ENCODE measurements at places on chromosomes 1 and 21.

DNA sequence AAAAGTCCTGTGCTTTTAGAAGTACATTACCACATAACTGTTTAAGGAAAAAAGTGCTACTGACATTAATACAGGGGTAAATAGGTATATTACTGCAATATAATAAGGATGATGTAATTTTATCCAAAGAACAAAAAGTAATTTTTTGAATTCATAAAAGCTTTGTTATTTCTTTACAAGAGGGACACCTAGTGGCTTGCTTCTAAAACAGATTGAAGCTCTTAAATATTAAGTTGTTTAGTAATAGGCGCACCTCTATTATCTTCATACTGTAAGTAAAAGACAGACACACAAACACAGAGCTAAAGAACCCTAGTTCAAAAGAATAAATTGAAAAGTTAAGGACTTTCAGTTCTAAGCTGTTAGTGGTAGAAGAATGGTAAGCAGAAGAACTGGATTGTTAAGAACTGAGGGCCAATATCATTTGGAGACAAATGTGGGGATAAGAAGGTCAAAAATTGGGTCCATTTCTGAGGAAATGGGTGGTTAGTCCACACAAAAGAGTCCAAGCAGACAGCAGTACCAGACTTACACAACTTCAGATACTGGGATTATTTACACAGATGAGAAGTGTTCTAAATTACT, 15.4 kb downstream of the ZNHIT6 start:
- no peak for DNase-seq

DNA sequence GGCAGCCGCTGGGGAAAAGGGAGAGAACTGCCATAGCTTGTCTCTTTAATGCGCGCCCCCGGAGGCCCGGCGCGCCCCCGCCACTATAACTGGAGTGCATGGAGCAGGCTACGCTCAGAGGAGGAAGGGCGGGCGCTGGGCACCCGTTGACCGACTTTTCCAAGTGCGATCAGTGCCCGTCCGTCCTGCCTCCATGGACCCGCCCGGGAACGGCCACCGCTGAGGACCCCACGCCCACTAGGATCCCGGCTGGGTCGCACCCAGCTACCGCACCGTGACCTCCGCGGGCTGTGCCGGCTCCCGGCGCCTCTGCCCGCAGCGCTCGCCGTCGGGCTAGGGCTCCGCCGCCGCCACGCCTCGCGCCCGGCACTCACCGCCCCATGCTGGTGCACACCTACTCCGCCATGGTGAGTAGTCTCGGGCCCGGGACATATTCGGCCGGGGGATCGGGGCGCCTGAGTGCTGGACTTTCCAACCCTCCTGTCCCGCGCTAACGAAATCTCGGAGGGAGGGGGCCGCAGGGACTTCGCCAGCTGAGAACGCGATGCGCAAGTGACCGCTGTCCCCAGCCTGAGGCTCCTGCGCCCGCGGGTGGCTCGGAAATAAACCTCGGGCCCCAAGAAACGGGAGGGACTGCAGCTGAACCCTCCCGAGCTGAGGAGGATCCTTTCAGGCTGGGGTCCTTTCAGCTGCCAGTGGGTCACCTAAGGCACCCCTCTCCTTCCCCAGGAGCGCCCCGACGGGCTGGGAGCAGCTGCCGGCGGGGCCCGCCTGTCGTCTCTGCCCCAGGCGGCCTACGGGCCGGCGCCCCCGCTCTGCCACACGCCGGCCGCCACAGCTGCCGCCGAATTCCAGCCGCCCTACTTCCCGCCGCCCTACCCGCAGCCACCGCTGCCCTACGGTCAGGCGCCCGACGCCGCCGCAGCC, at the start of gene TFAP2E:
TFAP2E (plus strand) TSS at position 117 of the 927 bp plus-strand sequence; CDS start at position 381, 264 bp downstream.
- peak; percentile 48 for DNase-seq

DNA sequence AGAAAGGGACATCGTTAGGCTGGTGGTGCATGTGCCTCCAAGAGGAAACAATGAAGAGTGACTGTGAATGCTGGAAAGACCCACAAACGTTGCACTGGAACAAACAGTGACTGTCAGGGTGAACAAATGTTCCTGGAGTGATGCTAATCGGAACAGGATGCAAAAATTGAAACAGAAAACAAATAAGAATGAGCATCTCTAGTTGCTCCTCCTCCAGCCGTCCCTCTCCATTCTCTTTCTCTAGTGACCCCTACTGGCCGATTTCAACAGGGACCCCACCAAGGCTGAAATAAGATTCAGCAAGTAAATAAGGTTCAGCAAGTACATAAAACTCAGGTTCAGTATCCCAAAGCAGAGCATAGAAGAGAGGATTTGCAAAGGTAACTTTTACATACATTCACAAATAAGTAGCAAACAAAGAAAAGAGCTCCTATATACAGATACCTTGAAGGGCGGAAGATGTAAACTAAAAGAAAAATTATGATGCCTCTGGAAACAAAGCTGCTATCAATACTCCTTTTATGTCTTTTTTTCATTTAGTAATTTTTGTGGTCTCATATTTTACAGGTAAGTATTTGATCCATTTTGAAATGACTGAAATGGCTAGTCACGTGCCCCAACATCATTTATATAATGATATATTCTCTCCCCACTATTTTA, 836.1 kb upstream of the ADAMTS5 start:
- DNase-seq, result peak; percentile 58

- no peak for DNase-seq
Measured at GRCh38 chr1:199590708-199591107, 436.8 kb upstream of the NR5A2 start.

GRCh38 chr1:46401964-46402626, 8.0 kb downstream of the FAAH start:
- DNase-seq, result peak; percentile 96

- no peak for DNase-seq
Measured at GRCh38 chr1:30778154-30778978, 20.8 kb upstream of the LAPTM5 start.

- no peak for DNase-seq
Measured at GRCh38 chr1:15624133-15624714, 7.0 kb downstream of the DDI2 start.

DNA sequence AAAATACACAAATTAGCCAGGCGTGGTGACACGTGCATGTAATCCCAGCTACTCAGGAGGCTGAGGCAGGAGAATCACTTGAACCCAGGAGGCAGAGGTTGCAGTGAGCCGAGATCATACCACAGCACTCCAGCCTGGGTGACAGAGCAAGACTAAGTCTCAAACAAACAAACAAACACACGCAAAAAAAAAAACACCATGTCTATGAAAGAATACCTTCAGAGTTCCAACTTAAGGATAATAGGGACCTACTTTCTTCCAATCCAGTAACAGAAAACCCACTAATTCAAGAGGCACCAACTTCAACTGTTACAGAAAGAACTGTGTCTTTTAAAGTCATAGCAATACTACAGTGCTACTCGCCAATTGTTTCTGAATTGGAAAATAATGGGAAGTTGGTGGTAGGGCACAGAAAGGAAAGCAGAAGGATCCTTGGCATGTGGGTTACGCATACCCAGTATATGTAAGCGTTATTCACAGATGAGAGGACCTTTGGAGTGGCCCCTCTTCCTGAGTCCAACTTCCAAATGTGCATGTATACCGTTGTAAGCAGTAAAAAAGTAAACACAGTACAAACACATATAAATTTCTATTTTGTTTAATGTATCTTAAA, 87.0 kb downstream of the ACBD6 start:
- no peak for DNase-seq

GRCh38 chr1:147486876-147487656, 54.2 kb upstream of the BCL9 start:
- no peak for DNase-seq

- DNase-seq, result no peak
Measured at GRCh38 chr1:1207571-1207892, 1.1 kb upstream of the TNFRSF18 start.

GRCh38 chr1:87208080-87208479, 120.6 kb upstream of the LMO4 start:
- DNase-seq, result no peak
